CD4-positive, alpha-beta memory T cell (primary cell): ENCODE measurements at places on chromosomes 12 and 14.

DNA sequence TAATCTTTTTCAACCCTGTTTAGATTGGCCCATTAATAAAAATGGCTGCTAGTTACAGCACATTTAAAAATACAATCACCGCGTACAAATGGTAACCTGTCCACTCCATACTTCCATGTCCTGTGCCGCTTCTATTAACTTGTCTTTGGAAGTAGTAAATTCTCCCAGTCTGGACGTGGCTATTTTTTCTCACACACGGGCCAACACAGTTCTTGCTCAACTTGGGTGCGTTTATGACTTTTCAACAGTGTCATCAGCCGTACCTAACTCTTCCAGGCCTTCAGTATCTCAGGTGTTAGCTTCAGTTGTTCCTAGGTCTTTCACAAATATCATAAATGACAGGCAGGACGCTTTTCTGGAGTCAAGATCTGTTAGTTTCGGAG lies 475 bp upstream of the PCNX1 start:
- DNase-seq, result no peak

- DNase-seq, result no peak
Observed at GRCh38 chr14:101503431-101504095, 57.7 kb upstream of the DIO3 start.

- DNase-seq, result no peak
Observed at GRCh38 chr12:56900583-56900982, 33.6 kb downstream of the SDR9C7 start.

DNA sequence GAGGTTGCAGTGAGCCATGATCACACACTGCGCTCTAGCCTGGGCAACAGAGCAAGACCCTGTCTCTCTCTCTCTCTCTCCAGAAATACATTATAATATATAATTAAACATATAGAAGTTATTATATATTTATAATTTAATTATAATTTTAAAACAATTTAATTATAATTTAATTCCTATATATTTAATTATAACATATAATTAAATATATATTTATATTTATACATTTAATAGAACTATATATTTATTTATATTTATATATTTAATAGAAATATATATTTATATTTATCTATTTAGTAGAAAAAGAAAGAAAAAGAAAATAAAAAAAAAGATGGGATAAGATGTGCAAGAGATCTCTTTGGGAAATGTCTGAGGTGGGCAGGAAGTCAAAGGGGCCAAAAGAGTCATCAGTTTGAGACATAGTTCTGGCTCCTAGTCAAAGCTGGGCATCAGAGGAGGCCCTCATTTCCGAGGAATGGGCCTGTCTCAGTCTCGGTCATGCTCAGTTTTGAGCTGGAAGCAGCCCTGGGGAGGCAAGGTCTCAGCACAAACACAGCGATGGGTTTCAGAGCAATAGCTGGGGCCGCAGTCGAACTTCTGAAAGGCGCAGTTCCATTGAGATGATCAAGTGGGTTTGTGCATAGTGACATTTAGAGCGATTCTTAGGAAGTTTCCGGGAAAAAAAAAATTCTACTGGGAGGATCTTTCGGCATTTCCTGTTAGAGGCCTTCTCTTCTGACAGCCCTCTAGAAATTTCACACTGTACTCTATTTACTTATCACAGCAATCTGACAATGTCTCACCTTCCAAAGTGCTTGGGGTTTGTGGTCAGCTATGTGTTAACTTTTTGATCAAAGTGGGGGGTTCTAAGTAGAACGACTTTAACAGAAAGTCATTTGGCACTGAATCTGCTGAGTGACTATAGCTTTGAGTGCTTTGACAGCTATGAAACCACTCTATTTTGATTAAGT lies 58.7 kb upstream of the GZMB start:
- peak; percentile 74 for DNase-seq

DNA sequence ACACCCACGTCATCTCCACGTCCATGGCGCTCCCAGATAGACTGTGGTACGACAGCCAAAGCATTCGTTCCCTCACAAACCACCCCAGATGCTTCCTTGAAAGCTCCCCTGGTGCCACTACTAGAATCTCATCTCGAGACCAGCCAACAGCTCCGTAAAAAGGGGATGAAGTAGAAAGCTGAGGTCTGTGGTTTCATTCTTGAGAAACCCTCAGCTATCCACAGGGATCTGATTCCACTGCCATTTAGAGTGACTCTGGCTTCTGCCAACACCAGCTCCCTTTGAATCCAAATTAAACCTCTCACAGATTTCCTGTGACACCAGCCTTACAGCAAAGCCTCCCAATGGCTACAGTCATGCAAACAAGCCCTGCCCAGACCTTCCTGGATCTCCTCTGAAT lies 18.5 kb upstream of the FOXN3 start:
- DNase-seq, result no peak

DNA sequence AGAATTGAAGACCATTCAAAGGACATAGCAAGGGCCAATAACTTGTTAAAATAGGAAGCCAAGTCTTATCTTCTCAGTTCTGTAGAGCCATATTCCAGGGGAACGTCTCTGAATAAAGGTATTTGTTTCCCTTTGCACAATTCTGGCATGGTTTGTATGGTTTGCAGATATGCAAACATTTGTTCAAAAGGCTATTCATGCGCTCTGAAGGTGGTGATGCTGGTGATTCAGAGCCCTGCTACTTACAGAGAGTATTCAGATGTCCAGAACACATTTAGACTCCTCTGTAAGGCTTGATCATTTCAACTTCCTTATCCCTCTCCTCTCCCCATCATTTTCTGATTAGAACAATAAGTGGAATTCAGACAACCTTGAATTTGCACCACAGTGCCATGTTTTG lies 35.9 kb downstream of the SLC4A8 start:
- no peak for DNase-seq

DNA sequence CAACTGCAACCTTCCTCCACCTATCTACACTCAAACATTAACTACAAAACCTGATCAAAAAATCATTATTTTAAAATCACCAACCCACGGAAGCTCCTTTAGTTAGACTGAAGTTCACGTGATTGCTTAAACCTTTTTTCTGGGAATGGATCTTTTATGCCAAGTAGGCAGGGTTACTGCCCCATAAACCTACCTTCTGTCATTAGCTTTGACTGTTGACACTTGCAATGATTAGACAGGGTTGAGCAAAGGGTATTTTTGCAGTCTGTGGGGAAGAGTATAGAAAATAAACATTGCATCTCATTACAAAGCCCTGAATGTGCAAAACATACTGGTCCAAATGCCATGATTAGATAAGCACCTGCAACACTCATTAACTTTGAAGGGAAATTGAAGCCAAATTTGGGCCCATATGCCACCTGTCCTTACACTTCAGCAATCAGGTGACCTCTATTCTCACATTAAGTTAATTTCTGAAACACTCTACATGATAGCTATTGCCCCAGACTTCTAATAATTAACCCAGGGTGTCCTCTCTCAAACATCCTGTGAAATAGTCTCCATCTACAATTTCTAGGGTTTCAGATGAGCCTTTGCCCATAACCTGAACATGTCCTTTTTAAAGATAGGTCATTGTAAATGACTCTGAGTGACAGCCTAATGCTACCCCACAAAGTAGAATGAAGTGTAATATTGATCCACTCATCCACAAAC lies 156.0 kb upstream of the PLEKHG7 start:
- DNase-seq, result no peak

GRCh38 chr14:21526672-21527317 lies 649 bp upstream of the SALL2 start:
- DNase-seq, result no peak

- DNase-seq, result no peak
Observed at GRCh38 chr12:119006746-119007145, 25.4 kb downstream of the SRRM4 start.

- no peak for DNase-seq
Observed at GRCh38 chr12:106004289-106004688, 134.5 kb downstream of the NUAK1 start.

DNA sequence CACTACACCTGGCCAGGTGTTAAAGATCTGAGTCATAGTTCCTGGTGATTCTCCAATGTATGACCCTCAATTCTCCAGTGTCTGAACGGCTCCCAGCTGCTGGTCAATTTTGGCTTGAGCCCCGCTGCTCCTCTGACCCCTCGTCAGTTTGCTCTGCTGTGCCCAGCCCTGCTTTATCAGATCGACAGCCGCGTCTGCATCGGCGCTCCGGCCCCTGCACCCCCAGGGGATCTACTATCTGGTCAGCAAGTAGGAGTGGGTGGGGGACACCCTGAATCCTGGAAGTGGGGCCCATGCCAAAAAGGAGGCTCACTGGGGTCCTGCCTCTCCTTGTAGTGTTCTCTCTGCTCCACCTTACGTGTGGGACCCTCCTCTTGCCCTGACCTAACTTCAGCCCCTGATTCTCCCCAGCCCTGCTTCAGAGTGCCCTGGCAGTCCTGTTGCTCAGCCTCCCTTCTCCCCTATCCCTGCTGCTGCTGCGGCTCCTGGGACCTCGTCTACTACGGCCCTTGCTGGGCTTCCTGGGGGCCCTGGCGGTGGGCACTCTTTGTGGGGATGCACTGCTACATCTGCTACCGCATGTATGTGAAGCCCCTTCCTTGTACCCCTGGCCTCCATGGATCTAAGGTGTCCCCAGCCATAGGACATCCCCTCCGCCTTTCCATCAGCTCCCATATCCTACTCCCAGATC lies 5.0 kb downstream of the SLC39A5 start:
- DNase-seq, result no peak

DNA sequence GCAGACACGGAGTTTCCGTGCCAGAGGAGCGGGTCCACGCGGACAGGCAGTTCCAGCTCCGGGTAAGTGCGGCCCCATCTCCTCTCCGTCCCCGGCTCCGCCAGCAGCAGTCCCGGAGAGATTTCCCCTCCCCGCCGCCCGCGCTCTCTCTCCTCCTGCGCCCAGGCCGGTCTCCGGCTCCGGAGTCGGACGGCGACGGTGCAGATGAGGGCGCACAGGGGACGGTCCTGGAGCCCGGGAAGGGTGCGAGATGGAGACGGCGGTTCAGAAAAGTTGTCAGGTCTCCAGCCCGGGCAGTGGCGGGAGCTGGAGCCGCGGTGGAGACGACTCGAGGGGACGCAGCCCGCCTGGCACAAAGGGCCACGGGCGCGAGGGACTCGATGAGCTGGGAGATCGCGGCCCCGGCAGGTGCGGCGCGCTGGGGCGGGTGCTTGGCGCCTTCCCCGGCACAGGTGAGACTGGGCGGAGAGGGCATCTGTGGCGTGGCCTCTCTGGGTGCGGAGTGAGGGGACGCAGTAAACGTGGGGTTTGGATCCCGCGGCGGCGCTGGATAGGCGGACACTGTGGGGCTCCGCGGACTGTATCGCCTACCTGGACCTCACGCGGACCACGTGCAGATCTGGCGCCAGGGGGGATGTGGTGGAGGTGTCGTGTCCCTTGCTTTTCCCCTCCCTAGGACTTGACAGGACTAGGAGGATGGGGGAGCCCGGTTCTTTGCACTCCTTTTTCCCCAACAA lies 1540.3 kb upstream of the TMEM132C start:
- DNase-seq, result no peak

GRCh38 chr12:48940181-48940580 lies 14.9 kb upstream of the FKBP11 start:
- no peak for DNase-seq

GRCh38 chr12:8566525-8566924 lies 25.8 kb upstream of the CLEC4E start:
- no peak for DNase-seq

DNA sequence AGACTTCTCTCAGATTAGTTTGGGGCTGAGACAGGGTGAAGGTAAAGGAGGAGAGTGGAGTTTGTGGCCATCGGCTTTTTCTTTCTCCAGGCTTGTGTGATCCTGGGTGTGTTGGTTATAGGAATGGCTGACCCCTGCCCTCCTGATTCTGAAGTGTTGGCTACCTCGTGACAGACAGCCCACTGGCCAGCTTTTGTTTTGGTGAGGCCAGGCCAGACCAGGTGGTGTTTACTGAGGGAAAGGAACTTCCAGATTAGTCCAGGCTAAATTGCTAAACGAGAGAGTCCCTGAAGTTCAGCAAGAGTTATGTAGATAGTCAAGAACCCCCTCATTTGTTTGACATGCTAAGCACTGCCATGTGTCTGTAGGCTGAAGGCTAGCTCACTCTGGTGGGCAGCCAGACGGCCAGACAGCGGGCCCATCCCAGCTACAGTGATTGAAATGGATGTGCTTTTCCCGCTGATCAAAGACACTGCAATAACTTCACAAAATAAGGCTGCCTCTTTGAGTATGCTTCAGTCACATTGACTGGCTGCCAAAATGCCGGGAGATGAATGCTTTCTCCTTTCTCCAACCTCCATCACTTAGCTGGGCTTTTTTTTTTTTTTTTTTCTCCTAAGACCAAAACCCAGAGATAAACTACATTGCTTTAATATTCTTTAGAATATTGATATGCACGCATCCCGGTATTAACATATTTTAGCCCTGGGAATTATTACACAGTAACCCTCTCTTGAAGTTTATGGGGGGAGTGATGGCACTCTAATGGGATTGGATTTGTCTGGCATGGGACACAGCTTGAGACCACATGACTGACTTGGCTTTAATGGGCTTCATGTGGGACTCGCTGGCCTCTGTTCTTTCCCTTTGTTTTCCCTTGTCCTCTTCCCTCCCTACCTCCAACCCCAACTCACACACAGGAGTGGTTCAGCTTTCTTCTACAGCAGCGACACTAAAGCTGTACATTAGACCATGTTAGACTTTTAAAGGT lies 76.9 kb downstream of the SMOC1 start:
- DNase-seq, result no peak

- DNase-seq, result no peak
Observed at GRCh38 chr14:22434901-22435550, 154.0 kb downstream of the DAD1 start.

DNA sequence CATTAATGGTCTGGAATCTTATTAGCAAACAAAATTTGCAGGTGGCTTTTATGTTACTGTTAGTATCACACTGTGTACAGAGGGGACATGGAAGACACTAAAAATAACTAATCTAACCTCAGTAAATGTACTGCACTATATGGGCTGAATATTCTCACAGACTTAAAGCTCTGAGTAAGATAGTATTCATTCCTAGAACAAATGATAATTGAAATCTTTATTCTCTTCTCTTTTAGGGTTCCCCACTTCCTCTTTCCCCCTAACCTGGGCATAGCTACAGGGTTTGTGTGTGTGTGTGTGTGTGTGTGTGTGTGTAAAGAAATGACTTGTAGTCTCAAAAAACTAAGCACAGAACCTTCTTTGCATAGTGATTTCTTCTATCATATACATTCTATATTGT lies 21.4 kb upstream of the HECTD1 start:
- no peak for DNase-seq

DNA sequence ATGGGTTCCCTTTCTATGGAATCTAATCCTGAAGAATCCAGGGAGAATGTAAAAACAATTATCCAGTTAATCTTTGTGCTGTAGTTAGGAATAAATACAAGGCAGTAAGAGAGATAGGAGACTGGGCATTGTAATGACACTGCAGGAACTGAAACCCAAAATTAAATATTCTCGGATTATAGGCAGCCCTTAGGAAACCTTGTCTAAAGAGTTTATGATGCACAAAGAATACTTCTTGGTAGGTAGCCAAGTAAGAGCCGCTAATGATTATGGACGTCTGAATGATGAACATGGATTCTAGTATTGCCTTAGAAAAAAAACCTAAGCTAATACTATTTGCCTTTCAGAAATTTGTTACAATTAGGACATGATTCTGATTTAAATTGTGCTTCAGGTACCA lies 165.4 kb upstream of the LRIG3 start:
- no peak for DNase-seq
